ENCODE measurements at places on chromosomes 3 and 15.

- no peak for DNase-seq
These were observed 145.7 kb downstream of the RBMS3 start for GRCh38 chr3:29426302-29427226.

GRCh38 chr15:58229297-58229768 is 91.2 kb downstream of the AQP9 start:
- no peak for DNase-seq

DNA sequence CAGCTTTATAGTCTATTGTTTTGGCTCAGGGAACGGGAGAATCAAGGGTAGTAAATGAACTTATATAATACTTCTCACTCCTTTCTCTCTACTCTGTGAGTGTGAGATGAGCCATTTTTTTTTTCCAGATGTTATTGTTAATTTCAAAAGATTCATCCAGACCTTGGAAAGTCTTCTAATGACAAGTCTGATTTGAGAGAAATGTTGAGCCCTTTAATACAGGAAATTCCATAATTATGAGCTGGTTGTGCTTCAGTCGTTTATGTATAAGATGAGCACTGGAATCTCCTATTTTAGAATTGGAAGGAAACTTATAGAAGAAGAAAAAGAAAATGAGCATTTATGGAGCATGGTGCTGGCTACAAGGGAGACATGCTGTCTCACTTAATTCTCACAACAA is 92.0 kb downstream of the FBN1 start:
- no peak for DNase-seq

DNA sequence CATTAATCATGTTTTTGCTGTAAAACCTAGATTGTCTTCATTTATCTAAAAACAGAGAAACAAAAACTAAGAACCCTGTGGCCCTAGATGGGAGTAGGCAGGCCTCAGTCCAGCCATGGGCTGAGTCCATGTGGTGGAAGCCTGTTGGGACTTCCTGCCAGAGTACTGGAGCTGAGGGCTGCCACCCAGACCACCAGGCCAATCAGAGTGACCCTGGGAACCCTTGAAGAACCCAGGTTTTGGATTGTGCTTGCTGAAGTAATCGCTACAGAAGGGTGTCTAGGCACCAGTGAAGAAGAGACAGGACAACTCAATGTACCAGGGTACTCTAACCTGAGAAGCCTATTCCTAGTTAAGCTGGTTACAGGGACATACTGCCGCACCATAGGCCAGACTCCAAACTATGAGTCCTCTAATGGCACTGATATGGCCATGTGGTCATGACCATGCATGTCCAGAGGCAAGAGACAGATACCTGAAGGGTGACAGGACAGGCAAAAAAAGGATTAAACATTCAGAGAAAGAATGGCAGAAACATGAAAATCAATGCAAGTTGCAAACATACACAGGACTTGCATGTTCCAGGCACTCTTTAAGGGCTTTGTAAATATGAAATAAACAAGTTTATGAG is 12.9 kb downstream of the CSRNP1 start:
- no peak for DNase-seq

DNA sequence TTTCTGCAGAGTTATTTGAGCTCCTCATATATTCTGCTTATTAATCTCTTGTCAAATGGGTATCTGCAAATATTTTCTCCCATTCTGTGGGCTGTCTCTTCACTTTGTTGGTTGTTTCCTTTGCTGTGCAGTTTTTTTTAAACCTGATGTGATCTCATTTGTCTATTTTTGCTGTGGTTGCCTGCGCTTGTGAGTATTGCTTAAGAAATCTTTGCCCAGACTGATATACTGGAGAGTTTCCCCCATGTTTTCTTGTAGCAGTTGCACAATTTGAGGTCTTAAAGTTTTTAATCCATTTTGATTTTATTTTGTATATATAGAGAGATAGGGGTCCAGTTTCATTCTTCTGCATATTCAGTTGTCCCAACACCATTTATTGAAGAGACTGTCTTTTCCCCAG is 102.3 kb downstream of the POLQ start:
- DNase-seq: no peak

- DNase-seq: no peak
These were observed 4.6 kb upstream of the CIDEC start for GRCh38 chr3:9884555-9885165.

DNA sequence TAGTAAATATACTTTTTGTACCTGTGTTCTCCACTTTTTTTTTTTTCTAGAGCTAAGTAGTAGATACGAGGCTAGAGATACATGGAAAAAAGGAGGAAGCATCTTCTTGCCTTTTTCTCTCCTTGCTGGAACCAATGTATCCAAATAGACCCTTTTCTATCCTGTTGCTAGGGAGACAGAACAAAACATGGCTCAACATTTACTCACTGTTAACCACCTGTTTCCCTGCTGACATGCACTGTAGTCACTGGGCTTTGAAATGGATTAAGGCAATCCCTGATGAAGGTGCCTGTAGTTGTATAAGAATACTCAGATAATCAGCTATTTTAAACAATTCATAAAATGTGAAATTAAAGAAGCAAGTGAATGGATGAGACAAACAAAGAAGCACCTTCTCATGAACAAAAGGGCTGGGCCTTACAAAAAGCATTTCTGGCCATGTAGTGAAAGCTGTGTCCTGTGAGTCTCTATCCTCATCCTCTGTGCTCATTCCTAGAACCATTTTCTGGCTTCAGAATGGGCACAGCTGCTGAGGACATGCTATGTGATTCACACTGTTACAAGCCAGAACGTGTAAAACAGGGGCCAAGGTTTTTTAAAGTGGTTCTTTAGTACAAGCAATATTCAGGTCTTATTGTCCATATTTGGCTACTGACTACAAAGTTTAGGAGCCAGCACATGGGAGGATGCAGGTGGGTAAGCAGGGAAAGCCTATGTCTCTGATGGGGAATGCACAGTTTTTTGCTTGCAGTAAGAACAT is 100.4 kb upstream of the NDN start:
- no peak for DNase-seq

DNA sequence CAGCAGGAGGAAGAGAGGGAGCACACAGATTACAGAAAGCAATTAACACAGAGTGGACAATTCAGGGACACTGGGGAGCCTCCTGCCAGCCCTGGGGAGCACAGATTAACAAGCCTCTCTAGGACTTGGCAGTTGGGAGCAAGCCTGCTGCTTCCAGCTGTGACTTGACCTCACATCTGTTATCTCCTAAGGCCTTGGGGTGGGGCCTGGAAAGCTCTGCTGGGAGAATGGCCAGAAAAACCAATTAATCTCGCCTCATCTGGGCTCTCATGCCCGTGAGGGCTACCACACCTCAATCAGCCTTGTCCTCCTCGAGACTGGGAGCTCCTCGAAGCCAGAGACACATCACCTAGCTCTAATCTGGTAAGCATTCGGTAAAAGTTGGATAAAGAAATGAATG is 39.1 kb downstream of the SEMA5B start:
- DNase-seq: no peak

GRCh38 chr3:107068980-107069379 is 308.3 kb upstream of the CCDC54 start:
- no peak for DNase-seq

- no peak for DNase-seq
These were observed 115.2 kb upstream of the TMCO5A start for GRCh38 chr15:37819191-37819590.

GRCh38 chr3:178714925-178715832 is 178.9 kb downstream of the KCNMB2 start:
- no peak for DNase-seq

GRCh38 chr3:150210461-150211110 is 197.5 kb upstream of the TSC22D2 start:
- no peak for DNase-seq

DNA sequence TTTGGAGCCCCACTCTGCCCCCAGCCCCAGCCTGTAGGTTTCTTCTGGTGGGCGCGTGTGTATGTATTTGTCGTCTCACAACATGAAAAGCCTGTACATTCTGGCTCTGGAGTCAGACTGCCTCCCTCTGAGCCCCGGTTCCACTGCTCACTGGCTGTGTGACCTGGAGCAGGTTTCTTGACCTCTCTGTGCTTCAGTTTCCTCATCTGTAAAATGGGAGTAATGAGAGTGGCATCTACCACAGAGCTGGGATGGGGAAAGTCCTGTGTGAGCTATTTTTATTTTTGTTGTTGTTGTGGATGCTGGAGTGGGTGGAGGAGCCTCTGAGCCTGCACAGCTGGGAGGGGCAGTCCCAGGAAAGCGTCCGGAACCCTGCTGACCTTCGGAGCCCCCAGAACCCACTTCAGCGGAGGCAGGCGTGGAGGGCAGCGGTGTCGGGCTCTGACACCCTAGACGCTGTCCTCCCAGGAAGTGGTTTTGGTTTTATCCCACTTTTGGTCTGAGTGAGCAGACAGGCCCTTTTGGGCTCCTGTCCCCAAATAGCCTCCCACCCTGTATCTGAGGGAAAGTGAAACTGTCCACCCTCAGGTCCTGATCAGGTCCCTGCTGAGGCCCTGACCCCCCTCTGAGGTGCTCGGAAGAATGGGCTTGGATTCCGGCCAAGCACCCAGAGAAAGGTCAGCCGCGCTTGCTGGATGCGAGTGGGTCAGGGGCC is 103.5 kb downstream of the CHSY1 start:
- no peak for DNase-seq

DNA sequence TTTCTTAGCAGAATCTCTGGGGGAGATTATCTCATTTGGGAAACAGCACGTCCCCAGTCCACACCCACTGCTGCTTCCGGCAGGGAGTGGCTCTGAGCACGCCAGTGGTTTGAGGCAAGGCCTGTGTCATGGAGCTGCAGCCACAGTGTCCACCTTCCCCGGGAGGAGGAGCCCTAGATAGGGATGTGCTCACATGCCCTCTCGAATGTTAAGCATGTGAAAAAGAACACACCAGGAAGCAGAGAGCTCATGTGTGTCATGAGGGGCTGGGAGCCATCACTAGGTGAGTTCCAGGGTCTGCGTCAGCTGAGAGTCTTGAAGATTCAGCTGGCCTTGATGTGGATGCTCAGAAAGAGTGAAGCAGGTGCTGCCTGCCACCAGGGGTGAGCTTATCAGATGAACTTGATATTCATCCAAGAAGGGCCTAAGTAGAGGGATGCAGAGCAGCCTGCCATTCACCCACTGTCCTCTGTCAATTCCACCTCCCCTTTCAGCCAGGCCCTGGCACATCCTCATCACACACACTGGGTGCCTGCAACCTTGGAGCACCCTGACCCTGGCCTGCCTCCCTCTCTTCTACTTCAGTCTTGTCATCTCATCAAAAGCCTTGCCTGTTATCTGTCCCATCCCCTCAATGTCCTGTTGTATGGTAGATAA is 16.3 kb downstream of the ITGA11 start:
- DNase-seq: no peak

DNA sequence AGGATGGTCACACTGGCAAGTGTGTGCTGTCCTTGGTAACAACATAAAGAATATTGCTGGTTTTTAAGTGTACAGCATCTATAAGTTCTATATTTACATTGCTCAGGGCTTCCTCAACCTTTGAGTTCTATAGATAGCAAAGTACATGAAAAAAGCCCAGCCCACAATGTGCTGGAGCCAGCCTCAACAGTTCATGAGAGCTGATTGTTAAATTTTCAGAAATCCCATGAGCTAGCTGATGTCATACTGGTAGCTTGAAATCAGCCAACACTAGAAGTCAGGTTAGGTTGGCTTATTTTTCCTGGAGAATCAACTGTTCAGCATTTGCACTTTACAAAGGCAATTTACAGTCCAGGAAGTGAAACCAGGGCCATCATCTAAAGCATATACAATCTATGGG is 102.8 kb downstream of the STRIT1 start:
- no peak for DNase-seq

All from activated CD4-positive, alpha-beta T cell treated with anti-CD3 and anti-CD28 coated beads, Interleukin-2, amount 50 U/mL, for 24 hours (primary cell).